ENCODE measurements at places on chromosomes 4 and X. TPM values are rescaled to one million over a fixed set of nuclear protein-coding genes. Genes with fewer than 3 reads are reported as not detected.

TEX13C gene
- total RNA-seq, result not detected

IDUA gene
- 8.4 TPM for total RNA-seq

TXK gene
- total RNA-seq, result 0.56 TPM

STBD1 gene
- total RNA-seq, result 7.0 TPM

ANKRD37 gene
- 4.0 TPM for total RNA-seq

ETDA gene
- not detected for total RNA-seq

TLR3 gene
- total RNA-seq, result 3.7 TPM

ARMCX2 gene
- total RNA-seq, result 95.6 TPM
